MM.1S (cell line): ENCODE measurements at places on chromosomes 1 and 21.
A peak's percentile ranks its signal among the peaks of the same experiment; 100 is the strongest.

- H3K27me3 ChIP-seq: no peaks in the 10 kb centered on the region
- no peak overlapping the region for H3K27ac ChIP-seq
- H3K36me3 ChIP-seq: no peaks in the 10 kb centered on the region
- no peaks in the 10 kb centered on the region for H3K4me1 ChIP-seq
Observed at GRCh38 chr1:102628109-102628613, 480.2 kb downstream of the COL11A1 start.

DNA sequence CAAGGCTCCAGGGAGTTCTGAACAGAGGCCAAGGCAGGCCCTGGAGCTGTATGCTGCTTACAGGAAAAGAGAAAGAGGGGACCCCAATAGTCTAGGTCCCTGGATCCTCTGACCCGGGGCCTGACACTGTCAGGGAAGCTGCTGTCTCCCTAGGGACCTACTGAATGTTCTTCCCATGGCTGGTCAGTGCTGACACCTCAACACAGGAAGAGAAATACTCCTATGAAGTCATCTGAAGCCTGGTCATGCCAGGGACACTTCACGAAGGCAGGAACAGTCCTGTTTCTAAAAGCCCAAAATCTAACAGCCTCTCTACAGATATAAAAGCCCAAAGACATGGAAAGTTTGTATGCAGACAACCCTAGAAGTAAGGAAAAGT lies 1.7 kb upstream of the LAD1 start:
- H3K27me3 ChIP-seq: peaks cover 80% of the 10 kb centered on the region
- H3K27ac ChIP-seq: no peak overlapping the region
- no peak overlapping the region for H3K4me3 ChIP-seq
- no peaks in the 10 kb centered on the region for H3K4me1 ChIP-seq

GRCh38 chr21:43585924-43586413 lies 73.3 kb downstream of the HSF2BP start:
- no peak for DNase-seq
- H3K4me1 ChIP-seq: no peaks in the 10 kb centered on the region
- H3K27me3 ChIP-seq: no peaks in the 10 kb centered on the region
- H3K36me3 ChIP-seq: no peaks in the 10 kb centered on the region
- H3K27ac ChIP-seq: no peak overlapping the region
- H3K4me3 ChIP-seq: no peak overlapping the region

GRCh38 chr1:56156971-56157876 lies 422.1 kb downstream of the PLPP3 start:
- H3K27me3 ChIP-seq: no peaks in the 10 kb centered on the region
- DNase-seq: no peak

- no peaks in the 10 kb centered on the region for H3K4me1 ChIP-seq
- no peak for DNase-seq
- no peak overlapping the region for H3K27ac ChIP-seq
- no peaks in the 10 kb centered on the region for H3K27me3 ChIP-seq
- H3K4me3 ChIP-seq: no peak overlapping the region
Observed at GRCh38 chr1:115867216-115867615, 26.3 kb upstream of the NHLH2 start.

DNA sequence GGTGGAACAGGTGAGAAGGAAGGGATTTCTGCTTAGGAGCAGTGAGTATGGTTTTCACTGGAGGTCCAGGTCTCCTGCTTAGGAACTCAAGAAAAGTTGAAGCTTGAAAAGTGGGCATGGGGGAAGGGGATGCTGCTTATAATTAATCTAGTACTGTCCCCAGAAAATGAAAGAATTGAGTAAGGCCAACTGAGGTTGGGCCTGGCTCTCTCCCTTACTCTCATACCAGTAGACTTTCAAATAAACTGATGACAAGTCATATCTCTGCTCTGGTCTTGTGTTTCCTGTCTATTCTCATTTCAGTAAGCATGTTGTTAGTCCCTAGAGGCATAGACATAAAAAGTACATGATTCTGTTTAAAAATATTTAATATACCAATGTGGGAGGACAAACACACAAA lies 26.4 kb downstream of the CD48 start:
- peaks cover 28% of the 10 kb centered on the region for H3K36me3 ChIP-seq
- H3K4me1 ChIP-seq: peaks cover 61% of the 10 kb centered on the region
- DNase-seq: peak; percentile 53
- no peaks in the 10 kb centered on the region for H3K27me3 ChIP-seq

DNA sequence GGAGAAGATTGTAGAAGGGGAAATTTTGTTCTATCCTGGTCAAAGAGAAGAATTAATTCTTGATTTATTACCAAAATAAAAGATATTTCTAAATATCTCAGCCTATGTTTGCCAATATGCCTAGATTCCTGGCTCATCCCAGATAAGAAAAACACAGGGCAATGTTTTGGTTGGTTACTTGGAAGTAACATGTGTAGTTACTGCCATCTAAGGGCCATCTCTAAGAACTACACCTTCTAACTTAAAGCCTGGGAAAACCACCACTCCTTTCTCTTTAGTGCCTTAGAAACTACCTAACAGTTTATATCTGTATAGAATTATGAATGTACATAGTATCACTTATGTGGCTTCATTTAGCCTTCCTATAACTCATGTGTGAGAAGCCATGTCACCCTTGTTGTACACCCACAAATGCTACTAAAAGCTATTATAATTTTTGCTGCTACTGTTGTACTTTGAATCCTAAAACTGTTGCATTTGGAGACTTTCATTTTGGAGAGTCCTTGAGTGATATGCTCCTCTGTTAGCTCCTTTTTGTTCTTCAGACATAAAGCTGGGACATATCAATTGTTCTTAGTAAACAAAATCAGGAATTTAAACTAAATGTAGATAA lies 4.5 kb downstream of the AIM2 start:
- peak; percentile 72 for DNase-seq
- peaks cover 41% of the 10 kb centered on the region for H3K4me1 ChIP-seq
- no peak overlapping the region for H3K27ac ChIP-seq

DNA sequence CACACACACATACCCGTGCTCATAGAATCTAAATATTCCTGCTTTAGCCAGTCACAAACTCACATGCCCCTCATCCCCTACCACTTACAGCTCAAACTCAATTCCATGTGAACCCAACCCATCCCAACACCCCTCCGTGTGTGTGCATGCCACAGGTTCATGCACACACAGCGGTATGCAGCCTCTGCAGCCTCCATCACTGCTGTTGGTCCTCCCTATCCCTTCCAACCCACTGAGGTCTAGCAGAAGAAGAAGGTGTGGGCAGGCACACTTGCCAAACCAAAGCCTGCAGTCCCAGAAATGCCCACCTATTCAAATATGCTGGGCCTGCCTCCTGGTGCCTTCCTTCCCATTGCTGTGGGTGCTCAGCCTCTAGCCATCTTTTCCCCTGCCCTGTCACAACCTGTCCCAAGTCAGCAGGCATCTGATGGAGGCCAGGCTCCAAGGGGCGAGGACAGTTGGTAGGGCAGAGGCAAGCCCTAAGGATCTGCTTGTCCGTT lies 26.2 kb downstream of the SLC2A1 start:
- peaks cover 44% of the 10 kb centered on the region for H3K4me1 ChIP-seq
- H3K4me3 ChIP-seq: no peak overlapping the region
- DNase-seq: no peak
- no peaks in the 10 kb centered on the region for H3K27me3 ChIP-seq
- H3K27ac ChIP-seq: peak overlapping the region; percentile 79; the same call in 1 of the 2 replicates
